Putamen (tissue), 1 donor: ENCODE measurements at places on chromosomes 11 and 22.

- no peak for DNase-seq
Measured at GRCh38 chr11:35563484-35564244, 38.2 kb upstream of the PAMR1 start.

DNA sequence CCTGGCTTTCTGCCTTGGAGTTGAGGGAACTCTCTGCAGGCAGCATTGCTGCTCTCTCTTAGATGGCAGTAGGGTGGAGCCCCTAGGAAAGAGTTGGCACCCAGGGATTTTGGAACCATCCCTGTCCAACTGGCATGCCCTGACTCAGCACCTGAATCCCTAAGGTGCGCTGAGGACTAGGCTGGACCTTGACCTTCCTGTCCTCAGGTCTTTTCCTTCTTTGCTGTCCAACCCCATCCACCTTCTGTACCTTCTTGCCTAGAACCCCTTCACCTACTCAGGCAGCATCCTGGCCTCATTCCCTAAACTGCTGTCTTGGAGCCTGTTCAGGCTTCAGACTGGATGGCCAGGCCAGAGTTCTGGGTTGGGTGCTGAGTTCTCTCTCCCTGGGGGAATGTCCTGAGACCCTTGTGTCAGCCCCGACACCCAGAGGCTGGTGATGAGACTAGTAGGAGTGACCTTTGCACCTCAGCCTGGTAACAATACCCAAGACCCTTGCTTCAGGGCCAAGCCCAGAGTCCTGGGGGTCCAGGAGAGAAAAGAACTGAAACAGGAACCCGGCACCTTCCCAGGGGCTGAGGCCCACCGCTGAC lies 2.5 kb upstream of the POLD4 start:
- no peak for DNase-seq

DNA sequence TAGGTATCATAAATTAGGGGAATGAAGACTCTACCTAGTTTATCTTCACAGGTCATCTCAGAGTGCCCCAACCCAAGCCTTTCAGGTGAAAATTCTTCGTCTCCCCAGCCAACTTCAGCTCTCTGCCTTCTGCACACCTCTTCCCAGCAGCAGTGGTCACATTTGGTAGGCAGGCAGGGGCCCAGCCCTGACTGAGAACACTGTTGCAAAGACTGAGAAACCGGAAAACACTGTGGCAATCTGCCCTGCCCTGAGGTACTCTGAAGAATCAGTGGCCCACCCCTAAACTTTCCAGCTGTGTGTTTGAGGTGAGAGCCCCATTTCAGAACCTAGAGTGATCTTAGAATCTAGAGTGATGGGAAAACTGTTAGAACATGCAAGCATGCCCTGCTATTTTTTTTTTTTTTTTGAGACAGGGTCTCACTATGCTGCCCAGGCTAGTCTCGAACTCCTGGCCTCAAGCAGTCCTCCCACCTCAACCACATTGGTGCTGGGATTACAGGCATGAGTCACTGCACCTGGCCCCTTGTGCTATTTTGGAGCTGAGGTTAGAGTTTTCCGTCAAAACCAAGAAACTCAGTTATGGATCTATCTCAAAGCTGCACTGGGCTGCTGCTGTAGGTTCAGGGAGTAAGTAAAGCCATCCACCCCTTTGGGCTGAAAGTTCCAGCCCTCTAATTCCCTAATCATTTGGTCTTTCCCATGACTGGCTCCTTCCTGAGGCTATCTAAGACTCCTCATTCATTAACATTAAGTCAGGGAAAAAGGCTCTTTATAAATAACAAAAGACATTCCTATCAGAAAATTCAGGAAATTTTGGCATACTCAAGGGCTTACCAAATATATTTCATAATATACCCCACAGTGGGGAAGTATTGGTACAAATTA lies 1.7 kb upstream of the LDHA start:
- DNase-seq = no peak

GRCh38 chr22:24973872-24974271 lies 21.4 kb downstream of the KIAA1671 start:
- no peak for DNase-seq

GRCh38 chr11:12893787-12894672 lies 115.1 kb upstream of the RASSF10 start:
- DNase-seq = peak; percentile 51

GRCh38 chr11:111976767-111977145 lies 39.6 kb downstream of the DIXDC1 start:
- no peak for DNase-seq

DNA sequence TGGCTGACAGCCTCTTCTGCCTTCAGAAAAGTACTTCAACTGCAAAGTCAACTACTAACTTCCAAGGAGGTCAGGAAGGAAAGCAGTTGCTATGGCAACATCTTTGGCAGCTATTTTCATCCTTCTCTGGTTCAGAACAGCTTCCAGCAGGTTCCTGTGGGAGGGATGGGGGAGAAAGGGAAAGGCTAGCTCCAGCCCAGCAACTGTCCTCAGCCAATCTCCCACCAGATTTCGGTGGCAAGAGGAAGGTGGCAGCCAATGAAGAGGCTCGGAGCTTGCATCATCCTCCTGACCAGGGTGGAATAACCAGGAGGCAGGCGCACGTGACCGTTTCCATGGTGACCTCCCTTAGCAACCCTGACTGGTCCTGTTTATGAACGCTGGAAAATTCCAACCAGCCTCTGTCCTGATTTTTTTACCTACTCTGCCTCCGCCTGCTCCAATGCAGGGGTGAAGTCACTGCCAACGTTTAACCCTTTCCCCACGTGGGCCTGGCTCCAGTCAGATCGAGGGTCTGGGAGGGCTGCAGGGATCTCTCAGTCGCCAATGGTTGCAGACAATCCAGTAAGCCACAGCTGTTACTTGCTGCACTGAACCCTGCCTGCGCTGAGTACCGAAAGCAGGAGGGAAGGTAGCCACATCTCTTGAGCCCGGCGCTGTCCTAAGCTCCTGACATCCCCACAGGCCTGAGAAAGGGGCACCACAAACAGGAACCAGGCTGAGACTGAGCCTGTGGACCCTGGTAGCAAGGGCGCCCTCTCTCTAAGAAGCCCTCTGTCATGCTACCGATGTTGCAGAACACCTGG lies 11.2 kb upstream of the MALAT1 start:
- peak; percentile 100 for DNase-seq
